ENCODE measurements at places on chromosomes 4 and X.

DNA sequence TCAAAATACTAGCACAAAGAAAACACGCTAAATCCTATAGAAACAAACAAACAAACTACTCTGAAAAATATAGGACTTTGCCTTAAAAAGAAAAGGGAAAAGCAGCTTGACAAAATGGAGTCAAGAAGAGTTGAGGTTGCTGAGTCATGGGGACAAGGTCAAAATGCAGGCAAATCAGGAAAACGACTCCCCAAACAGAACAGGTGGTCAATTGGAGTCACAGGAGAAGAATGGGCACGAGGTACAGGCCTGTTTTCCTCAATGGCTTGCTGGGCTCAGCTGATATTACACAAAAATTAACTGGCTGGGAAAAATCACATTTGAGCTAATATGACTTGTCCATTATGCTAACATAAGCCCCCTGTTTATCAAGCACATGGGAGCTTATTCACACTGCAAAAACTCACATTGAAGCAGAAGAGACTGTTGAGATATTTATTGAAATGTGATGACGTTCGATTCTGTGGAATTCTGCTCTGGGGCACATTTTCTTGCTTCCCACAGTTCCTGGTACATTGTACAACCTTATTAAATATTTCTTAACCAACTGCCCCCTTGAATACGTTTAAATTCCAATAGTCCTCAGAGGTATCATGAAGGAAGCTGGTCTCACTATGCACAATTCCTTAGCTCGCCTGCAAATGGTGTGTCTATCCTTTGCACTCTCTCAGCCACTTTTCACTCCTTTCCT, 1622.1 kb downstream of the STIM2 start:
- DNase-seq, result no peak

DNA sequence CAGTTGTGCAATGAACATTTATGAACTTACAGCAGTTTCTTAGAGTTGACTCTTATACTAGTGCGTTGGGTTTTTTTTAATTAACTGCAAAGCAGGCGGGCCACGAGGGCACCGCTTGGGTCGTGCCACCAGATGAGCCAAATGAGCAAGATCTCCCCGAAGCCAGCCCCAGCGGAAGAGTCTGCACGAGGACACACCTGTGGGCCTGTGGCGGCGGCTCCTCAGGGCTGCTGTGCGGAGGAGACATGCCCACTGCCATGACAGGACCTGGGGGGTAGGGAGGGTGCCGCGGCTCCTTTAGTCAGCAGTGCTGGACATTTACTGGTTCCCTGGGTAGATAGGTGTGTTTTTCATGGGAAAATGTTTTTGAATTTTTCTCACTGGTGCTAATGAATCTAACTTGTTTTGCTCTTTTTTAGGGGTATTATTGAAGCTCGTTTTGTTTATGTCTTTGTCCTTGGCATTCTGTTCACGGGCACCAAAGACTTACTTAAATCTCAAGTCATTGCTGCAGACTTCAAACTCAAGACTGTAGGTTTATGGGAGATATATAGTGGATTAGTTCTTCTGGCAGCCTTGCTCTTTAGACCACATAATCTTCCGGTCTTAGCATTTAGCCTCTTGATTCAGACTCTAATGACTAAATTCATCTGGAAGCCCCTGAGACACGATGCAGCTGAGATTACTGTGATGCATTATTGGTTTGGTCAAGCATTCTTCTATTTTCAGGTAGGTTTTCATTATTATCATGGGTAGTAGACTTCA, 31.2 kb downstream of the PIGG start:
- DNase-seq, result no peak

GRCh38 chrX:18348047-18348446, 6.4 kb downstream of the SCML2 start:
- no peak for DNase-seq

DNA sequence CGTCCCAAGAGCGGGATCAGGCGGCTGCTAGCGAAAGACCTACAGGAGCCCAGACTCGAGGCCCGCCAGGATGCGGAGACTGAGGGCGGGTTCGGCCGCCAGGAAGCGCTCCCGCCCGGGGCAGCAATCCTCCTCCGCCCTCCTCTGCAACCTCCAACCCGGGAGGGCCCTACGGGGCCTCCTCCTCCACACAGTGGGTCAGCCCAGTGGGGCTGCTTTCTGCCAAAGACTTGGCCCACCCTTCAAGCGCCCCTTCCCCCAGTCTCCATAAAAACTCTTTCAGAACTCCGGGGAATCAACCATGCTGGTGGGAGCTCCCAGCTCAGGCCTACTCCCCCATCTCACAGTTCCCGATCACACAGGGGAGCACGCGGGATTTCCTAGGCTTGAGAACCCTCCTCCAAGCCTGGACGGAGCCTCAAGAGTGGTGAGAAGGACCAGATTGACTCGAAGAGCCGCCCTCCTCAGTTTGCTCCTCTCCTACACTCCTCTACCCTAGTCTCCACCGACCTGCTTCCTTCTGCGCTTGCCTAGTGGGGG, 77.5 kb downstream of the RLIM start:
- DNase-seq, result no peak

- DNase-seq, result no peak
Measured at GRCh38 chr4:41304221-41304620, 47.5 kb downstream of the UCHL1 start.

GRCh38 chr4:53061091-53061850, 199.2 kb downstream of the RASL11B start:
- DNase-seq, result no peak

GRCh38 chr4:117264072-117264471, 178.7 kb upstream of the TRAM1L1 start:
- DNase-seq, result no peak

DNA sequence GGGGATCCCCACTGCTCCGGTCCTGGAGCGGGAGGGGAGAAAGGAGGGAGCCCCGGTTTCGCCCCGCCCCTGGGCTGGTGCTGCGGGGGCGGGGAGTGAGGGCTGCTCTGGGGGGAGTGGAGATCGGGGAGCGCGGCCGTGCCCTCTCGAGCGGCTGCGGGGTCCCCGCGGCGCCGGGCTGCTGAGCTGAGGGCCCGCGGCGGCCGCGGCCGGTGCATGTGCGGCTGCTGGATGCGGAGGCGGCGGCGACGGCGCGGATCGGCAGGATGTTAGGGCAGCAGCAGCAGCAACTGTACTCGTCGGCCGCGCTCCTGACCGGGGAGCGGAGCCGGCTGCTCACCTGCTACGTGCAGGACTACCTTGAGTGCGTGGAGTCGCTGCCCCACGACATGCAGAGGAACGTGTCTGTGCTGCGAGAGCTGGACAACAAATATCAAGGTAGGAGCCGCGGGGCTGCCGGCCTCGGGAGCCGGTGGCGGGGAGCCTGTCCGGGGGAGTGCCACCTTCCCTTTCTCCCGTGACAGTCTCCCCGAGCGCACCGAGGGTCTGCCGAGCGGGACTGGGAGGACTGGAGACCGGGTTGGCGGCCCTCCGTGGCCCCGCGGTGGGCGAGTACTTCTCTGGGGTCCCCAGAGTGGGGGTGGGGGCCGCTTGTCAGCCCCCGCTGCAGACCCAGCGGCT, at the start of gene ING2:
Gene ING2, plus strand, starts transcription at position 129 of the 681 bp plus-strand sequence. Its CDS starts 138 bp downstream, at position 267.
- DNase-seq, result no peak

DNA sequence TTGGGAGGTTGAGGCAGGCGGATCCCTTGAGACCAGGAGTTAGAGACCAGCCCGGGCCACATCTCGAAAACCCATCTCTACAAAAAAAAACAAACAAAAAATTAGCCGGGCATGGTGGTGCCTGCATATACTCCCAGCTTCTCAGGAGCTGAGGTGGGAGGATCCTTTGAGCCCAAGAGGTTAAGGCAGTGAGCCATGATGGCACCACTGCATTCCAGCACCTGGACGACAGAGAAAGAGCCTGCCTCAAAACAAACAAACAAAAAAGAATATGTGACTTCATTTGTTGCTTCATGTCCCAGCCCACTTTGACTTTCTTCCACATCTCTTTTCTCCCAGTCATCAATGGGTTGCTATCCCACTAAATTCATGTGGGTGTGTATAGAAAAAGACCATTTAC, 79.7 kb downstream of the BCOR start:
- no peak for DNase-seq

GRCh38 chrX:72110051-72110875, 21.5 kb downstream of the RTL5 start:
- no peak for DNase-seq

GRCh38 chr4:15004739-15005301, 2.5 kb downstream of the CPEB2 start:
- DNase-seq, result peak; percentile 22

DNA sequence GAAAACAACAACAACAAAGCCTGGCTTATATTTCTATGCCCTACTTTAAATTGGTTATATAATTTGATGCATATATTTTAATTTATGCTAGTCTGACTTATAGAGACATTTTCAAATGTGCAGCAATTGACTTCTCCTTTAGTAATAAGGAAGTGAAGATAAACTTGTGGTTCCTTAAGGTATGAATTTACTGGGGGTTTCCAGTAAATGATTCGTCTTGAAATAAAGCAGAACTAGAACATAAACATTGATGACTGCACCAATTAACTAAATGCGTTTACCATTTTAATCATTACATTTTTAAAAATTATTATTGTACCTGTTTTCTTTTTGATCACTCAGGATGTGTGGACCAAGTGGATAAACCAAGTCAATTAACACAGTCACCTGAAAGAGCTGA, 99.6 kb upstream of the CCSER1 start:
- DNase-seq, result no peak

DNA sequence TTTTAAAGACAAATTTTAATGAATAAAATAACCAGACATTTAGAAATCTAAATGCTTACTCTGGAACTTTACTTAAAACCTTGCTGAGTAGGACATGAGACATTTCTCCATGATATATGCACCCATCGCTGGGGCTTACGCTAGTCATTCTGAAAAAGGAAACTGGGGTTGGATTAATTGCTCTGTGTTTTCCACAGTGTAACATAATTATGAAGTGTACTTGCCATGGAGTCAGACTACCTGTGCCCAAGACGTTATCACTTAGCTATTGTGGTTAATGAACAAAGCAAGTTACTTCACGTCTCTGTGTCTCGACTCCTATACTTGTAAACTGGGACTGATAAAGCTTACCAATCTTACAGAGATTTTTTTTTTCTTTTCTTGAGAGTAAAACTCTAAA, 47.8 kb downstream of the SHISA3 start:
- no peak for DNase-seq

GRCh38 chr4:12894062-12894461, 590.1 kb downstream of the RAB28 start:
- no peak for DNase-seq

DNA sequence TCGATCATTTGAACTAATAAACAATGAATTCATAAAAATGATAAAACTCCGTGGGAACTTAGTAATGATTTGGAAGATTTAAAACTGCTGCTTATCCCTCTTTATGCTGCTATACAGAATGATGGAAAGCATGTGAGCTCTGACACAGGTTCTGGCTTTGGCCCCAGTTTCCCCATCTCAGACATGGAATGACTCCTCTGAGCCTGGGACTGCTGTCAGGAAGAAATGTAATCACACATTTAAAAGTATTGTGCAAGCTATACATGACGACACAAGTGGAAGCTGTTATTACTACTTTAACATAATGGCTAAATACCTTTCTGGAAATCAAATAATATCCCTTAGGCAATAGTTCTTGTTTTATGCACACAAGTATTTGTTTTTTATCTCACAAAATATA, 161.7 kb downstream of the DCHS2 start:
- DNase-seq, result no peak

DNA sequence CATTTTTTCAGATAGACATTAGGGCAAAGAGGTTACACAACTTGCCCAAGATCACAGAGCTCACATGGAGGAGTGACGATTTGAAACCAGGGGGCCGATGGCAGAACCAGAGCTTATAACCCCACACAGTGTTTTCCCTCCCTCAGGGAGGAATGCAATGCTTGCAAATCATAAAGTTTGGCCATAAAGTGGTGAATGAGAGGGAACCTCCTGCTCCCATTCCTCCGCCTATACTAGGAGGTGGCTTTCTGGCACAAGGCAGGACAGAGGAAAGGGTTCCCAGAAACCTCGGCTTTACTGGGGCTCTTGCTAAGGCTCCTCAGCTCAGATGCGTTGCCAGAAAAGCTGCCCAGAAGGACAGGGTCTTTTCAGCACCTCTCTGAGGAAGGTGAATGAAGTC, 19.3 kb downstream of the TMEM154 start:
- DNase-seq, result no peak

DNA sequence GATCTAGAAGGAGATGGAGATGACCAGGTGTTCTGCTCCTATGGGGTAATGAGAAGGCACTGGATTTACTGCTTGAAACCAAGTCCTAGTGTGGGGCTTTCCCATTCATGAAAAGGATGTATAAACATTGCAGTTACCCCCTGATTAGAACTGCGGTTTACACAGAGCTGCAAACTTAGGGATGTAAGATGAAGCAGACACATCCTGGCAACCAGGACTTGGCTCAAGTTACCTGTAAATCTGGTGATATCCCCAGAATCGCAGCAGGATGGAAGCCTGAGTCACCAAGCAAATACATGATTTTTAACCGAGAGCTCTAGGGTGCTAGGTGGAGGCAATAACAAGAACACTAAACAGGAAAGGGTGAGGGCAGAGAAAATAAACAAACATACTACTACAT, 178.6 kb upstream of the MAMLD1 start:
- no peak for DNase-seq

DNA sequence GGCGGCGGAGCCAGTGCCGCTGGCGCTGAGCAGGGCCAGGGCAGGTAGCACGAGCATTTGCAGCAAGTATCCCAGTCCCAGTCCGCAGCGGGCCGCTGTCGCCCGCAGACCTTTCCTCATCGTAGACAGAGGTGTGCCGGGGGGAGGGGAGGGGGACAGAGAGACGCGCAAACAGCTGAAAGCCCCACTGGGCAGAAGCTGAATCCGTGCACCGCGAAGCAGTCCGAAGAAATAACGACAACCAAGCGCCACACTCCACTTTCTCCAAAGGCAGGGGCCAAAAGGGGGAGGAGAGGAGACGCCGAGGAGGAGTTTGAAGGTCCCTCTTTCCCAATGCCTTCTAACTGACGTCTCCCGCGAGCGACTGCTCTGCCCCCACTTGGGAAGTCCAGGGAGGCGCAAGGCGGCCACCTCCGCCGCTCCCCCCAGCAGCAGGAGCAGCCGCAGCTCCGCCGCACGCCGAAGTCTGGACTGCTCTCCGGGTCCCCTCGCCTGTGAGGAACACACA, at the start of gene UNC5C:
Gene UNC5C, minus strand, starts transcription at position 236 of the 508 bp plus-strand sequence.
- no peak for DNase-seq

DNA sequence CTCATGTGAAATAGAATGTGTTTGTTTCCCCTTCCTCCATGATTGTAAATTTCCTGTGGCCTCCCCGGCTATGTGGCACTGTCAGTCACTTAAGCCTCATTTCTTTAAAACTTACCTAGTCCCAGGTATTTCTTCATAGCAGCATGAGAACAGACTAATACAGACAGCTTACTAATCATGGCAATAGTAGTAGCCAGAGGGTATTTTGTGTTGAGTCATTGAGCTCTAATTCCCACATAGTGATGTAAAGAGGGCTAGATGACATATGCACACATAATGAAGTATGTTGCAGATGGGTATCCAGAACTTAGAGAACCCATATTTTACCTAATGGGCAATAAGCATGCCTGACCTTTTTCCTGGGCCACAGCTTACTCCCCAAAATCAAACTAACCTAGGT, 1197.2 kb downstream of the PCDH7 start:
- no peak for DNase-seq

DNA sequence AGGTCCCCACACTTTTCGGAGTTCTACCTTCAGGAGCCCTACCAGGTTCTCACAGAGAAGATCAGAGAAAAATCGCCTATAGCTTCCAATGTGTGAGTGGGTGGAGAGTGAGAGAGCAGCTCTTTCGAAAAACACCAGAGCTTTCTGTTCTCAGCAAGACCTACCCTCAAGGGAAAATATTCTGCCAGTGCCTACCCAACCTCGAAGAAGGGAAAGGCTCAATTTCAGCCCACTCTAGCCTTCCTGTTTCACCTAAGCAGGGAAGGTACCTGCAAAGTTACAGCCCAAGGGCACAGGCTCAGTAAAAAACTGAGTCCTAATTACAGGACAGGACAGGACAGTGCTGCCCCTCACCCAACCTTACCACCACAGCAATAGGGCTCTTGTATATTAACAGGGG, 104.0 kb upstream of the WDR17 start:
- DNase-seq, result no peak
